ENCODE measurements at places on chromosomes 7 and 10.
A peak's percentile ranks its signal among the peaks of the same experiment; 100 is the strongest.

GRCh38 chr7:1087952-1088920 lies at the start of gene GPER1:
Gene GPER1 (plus strand): TSS chr7:1088113. CDS start chr7:1091729, 3,616 bp downstream.
- DNase-seq: no peak

GRCh38 chr10:35417795-35418194 lies 81.5 kb downstream of the CCNY start:
- DNase-seq: peak; percentile 71

DNA sequence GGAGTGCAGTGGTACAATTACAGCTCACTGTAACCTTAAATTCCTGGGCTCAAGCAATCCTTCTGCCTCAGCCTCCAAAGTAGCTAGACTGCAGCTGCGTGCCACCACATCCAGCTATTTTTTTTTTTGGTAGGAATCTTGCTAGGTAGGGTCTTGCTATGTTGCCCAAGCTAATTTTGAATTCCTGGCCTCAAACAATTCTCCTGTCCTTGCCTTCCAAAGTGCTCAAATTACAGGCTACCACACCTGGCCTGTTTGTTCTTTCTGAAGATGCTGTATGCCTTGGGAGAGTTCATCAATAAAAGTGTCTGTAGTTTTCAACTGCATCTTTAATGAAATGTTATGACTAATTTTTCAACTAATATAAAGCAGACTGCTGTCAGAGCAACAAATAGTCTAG lies 452 bp downstream of the SAMD9 start:
- no peak for DNase-seq

- no peak for DNase-seq
Observed at GRCh38 chr10:108490944-108491343, 1326.4 kb upstream of the SORCS1 start.

DNA sequence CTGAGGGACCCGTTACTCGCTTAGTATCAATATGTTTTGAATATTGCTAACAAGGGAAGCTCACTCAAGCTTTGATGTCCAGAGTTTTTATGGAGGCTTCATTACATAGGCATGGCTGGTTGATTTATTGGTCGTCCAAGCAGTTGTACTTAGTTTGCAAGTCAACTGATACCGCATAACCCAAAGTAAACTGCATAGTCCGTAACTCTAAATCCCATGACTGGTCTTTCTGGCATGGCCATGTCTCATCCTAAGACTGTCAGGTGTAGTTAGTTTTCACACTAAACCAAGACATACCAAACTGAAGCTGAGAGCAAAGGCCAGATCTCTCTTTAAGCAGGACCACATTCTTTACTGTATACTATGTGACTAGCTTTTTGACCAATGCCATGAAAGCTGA lies 397.9 kb downstream of the TFEC start:
- DNase-seq: no peak

- DNase-seq: no peak
Observed at GRCh38 chr10:108775911-108776475, 1147.3 kb downstream of the XPNPEP1 start.

- peak; percentile 50 for DNase-seq
Observed at GRCh38 chr10:1056326-1057105, at the start of gene WDR37. Gene WDR37 (plus strand): TSS chr10:1056385. CDS start chr10:1072156, 15,771 bp downstream.
